ENCODE measurements at places on chromosomes 1 and 21.

DNA sequence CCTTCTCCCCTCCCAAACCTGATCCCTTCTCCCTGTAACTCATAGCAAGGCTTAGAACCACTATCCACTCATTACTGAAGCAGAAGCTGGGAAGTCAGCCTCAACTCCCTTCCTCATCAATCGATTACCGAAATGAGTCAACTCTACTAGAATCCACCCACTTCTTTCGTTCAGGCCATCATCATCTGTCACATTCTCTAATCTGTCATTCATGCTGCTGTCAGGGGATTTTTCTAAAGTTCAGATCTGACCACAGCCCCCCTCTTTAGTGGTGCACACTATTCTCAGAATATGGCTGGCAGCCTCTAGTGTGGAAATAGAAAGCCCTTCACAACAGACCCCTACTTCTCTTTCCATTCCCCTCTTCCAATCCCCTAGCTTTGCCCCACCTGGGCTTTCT, 5.1 kb downstream of the NT5C1A start:
- DNase-seq, result peak; percentile 63

DNA sequence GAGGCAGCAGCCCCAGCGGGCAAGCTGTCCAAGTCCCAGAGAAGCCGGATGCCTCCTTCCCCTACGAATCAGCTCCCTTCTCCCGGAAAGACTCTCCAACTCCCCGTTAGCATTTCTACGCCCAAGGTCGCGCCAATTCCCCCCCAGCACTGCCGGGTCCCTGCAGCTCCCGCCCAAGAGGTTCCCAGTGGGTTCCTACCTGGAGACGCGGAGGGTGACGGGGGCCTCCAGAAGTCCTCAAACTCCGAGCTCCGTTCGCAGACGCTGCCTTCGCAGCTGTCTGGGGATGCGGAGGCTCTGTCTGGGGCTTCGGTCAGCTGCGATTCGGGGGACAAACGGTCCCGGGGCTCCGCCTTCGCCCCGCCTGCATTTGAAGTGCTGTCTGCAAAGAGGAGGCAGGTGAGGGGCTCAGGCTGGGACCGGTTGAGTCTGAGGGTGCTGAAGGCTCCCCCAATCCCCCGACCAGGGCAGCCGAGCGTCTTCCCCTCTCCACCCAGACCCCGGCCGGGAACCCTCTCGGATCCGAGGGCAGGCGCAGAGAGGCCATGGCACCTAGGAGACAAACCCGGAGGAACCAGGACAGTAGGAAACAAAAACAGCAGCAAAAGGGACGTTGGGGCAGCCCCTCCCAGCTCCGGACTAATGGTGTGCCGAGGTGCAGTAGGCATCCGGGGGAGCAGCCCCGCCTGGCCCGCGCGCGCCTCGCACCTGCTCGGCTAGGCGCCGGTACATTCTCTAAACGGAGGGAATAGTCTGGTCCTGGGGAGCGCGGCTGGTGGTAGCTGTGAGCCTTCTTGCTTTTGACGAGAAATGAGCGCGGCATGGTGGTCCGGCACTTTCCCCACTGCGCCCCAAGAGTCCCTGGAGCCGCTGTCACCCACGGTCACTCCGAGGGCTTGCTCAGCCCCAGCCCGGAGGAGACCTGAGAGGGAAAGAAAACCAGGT, 3.8 kb downstream of the GFI1 start:
- no peak for DNase-seq

DNA sequence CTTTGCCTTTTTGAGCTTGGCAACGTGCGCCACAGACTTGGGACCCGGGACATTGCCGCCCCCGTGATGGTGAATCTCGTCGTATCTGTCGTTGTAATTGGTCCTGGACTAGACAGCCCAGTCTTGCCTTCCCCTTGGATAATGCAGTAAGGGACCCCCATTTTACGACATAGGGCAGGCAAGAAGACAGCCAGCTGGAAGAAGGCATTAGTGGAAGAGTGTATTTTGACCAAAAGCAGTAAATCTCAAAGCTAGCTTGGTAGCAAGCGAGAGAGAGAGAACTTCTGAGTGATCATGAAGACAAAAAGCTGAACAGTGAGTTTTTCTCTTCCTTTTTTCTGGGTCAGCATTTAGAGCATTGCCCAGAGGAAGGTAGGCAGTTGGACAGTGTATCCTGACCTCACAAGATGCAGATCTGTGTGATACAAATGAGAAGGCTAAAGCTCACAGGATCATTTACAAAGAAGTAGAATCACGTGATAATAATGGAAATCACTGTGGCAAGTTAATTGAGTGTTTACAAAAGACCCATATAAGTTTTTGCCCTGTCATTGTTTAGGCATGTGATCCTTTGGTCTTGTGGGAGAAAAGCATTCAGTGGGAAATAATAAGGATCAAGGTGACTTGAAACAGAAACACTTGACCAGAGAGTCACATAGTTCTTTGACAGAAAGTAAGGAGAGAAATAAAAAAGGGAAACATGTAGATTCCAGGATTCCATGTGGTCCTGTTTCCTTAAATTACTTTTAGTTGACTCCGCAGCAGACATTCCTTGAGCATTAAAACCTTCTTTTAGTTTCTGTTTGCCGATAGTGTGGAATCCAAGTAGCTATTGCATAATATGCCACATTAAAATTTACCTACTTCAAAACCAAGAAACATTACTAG, 66.3 kb downstream of the CNST start:
- DNase-seq, result no peak

DNA sequence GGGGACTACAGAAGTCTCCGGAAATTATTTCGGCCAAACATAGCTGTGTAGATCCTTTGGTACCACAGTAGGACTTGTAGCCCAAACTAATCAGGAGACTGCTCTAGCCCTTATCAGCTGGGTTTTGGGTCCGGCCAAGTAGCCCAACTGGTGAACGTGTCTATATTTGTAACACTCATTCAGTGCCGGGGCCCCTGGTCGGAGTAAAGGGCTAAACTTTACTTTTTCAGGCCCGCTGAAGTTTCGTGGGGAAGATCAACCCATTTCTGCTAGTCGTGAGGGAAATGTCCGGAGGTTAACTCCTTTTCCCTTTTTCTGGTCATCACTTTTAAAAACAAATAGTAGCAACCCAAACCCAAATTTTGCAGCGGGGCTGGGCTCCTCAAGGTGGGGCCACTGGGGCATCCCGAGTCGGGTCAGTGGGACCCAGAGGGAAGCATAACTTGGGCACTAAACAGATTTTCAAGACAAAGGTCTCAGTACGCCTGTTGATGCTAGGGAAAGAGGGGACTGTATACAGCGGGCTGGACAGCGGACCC, 1.7 kb downstream of the LHX9 start:
- no peak for DNase-seq

- DNase-seq, result peak; percentile 46
Observed at GRCh38 chr1:221435504-221435904, 306.4 kb downstream of the DUSP10 start.

DNA sequence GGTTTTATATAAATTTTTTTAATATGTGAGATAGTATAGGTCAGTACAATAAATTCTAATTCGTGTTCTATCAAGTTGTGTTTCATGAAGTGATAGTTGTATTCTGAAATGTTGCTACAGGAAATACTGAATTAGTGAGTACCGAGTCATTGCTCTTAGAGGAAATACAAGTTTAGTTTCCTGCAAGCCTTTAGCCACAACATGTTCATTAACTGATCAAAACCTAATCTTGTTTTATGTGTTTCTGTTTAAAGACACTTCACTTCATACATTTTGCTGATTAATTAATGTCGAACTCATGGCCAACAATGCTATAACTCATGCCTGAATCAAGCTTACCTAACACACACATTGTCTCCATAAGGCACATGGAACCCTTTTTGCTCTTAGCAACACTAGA, 43.6 kb downstream of the LRRC7 start:
- no peak for DNase-seq

GRCh38 chr21:36369064-36369685, 16.0 kb upstream of the CHAF1B start:
- DNase-seq, result no peak

- DNase-seq, result no peak
Observed at GRCh38 chr1:17617787-17618557, 78.5 kb downstream of the ARHGEF10L start.

- no peak for DNase-seq
Observed at GRCh38 chr1:11670747-11671146, 6.7 kb downstream of the FBXO6 start.

- DNase-seq, result no peak
Observed at GRCh38 chr1:47178020-47178419, 11.8 kb downstream of the PDZK1IP1 start.

- DNase-seq, result no peak
Observed at GRCh38 chr1:62689524-62689923, 1.3 kb upstream of the DOCK7 start.

GRCh38 chr1:12052008-12052573, 11.0 kb upstream of the TNFRSF8 start:
- DNase-seq, result peak; percentile 17

GRCh38 chr1:96559707-96560596, 161.6 kb upstream of the PTBP2 start:
- no peak for DNase-seq

GRCh38 chr1:43387976-43388599, 1.5 kb downstream of the MED8 start:
- DNase-seq, result no peak

- no peak for DNase-seq
Observed at GRCh38 chr1:56526571-56527174, 52.7 kb downstream of the PLPP3 start.

DNA sequence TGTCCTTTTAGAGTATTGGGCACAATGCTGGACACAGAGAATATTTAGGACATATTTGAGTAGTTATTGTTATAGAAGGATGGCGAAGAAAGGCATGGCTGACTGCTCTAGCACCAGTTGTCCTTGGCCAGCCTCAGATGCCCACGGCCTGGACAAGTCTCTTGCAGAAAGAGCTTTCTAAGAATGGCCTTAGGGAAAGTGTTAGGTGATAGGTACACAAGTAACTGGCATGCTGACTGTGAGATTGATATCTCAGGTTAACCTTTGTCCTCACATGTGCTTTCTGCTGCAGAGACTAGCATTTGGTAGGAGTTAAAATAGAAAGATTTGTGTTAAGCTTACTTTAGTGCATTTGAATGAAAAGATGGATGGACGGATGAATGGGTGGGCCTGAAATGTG, 10.1 kb downstream of the SFT2D2 start:
- no peak for DNase-seq

GRCh38 chr1:36349241-36349671, 25.8 kb upstream of the EVA1B start:
- no peak for DNase-seq

GRCh38 chr1:28180306-28181305, 4.1 kb upstream of the PTAFR start:
- DNase-seq, result no peak

DNA sequence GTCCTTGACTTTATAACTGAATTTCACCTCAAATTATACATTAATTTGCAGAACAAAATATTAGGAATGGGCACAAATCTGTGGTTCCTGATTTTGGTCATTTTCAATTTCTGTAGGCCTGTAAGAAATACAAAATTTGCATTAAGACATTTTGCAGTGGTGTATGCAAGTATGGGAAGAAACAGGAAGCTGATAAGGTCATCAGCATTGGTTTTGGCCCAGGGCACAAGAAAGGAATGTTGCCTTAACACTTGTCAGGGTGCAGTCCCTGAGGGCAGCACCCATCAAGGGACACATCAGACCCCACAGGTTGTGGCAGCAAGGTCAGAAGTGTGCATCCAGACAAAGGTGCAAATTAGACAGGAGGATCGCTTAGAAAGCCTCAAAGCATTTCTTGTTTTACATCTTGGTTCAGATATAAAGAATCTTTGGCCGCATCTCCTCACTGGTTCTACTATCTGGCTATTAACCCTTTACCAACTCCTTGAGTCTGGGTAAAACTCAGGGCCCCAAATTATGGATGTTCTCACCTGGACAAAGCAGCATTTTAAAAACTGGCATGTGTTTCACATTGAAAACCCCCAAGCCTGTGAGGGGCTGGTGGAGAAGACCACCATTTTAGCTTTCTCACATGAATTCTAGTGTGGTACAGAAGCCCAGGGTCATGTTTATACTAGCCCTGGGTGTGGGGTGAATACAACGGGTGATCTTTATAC, 182.4 kb downstream of the CDC7 start:
- DNase-seq, result no peak

DNA sequence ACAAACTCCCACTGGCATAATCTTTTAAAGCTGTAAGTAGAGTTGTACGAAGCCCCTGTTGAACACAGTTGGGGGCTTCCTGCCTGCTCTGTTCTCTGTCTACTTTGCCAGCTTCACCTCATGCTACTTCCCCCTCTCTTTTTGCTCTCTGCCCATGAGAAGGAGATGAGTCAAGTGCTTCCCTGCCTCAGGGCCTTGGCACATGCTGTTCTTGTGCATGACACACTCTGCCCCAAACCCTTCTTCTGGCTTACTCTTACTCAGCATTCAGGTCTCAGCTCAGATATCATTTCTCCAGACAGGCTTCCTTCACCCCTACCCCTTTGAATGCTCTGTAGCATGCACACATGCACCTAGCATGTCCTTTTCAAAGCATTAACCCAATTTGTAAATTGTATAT, 208.8 kb downstream of the FOXD2 start:
- no peak for DNase-seq

- no peak for DNase-seq
Observed at GRCh38 chr1:88661951-88662699, 21.9 kb upstream of the PKN2 start.

GRCh38 chr1:11719313-11720032, 16.5 kb upstream of the AGTRAP start:
- peak; percentile 85 for DNase-seq

- no peak for DNase-seq
Observed at GRCh38 chr1:37476087-37476452, 1.7 kb downstream of the ZC3H12A start.

DNA sequence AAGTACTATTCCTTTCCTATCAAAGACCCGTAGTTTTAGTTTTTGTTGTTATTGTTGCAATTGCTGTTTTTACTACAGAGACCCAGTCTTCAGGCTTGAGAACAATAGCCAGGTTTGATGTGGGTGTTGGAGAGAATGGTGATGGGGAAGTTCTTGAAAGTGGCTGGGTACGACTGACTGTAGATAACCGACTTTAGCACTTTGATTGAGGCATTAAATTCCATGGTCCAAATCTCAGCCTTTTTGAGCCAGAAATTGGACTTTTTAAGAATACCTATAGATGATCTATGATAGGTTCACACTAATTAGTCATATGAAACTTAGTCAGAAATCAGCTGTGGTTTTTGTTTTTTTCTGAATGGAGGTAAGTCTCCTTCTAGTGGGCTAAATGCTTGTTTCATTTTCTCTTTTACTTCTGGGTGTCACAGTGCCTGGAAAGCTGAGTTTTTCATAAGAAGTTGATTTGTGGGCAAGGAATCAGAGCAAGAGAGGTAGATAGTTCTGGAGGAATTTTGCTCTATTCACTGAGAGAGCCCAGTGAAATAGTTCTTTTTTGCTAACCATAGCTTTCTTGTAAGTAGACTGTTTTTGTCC, 2.8 kb downstream of the PPIH start:
- peak; percentile 77 for DNase-seq

GRCh38 chr1:228400692-228401454, 5.8 kb downstream of the TRIM11 start:
- no peak for DNase-seq

DNA sequence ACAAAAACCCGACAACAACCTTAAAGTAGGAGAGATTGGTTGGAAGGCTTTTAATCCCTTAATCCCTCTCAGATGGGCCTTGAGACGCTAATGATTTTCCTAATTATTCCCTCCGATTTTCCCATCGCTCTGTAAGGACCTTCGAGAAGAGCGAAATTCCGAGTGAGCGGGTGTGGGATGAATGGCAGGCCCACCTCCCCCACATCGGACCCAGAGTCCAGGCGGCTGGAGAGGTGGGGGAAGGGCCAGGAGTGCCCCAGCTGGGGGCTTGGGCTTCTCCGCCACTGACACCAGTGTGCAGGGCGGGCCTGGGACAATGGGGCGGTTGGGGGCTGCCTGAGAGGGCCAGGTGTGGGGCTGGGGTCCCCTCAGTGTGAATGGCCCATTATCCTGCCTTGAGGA, 23.4 kb downstream of the RHBG start:
- no peak for DNase-seq

- peak; percentile 18 for DNase-seq
Observed at GRCh38 chr1:35929730-35930592, 944 bp upstream of the AGO3 start.
